ENCODE measurements at places on chromosomes 2 and 18.

DNA sequence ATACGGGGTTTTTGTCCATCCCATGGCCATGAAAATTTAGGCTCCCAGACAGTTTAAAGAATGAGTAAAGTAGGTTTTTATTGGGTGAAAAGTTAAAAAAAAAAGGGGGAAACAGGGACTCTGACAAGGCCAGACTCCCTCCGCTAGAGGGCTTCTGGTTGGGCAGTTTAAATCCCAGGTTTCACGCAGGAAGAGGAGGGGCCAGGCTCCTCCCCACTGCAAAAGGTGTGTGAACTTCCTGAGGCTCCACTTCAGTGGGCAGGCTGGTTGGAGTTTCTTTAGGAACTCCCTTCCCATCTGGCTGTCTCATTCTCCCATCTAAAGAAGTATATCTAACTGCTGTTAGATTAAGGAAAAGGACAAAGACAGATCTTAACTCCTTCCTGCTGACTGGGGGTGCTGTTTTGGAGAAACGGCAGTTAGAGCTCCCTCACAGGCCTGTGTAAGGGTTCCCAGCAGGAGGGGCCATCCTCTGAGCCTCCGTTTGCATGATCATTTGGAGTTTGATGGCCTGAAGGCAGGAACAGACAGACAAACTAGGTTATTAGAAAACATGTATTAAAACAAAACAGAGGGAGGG, 1160.7 kb downstream of the CNTNAP5 start:
- no peak for DNase-seq

DNA sequence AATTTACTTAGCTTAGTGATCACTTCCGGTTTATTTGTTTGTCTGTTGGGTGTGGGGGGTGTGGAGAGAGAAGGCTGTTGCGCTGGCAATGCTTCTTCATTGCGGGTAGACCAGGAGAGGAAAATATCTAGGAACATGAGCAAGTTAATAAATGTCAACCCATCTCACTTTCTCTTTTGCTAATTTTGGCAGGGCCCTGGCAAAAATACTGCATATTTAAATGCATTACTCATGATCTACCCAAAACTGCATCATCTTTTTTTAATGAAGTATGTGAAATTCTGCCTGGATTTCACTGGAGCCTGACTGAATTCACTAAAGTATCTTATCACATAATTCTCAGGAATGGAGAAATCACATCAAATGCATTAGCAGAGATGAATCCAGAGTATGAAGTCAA, 1131.0 kb upstream of the NXPH2 start:
- DNase-seq: no peak

- DNase-seq: peak; percentile 32
These were observed 110.8 kb upstream of the OTOS start for GRCh38 chr2:240250985-240251847.

DNA sequence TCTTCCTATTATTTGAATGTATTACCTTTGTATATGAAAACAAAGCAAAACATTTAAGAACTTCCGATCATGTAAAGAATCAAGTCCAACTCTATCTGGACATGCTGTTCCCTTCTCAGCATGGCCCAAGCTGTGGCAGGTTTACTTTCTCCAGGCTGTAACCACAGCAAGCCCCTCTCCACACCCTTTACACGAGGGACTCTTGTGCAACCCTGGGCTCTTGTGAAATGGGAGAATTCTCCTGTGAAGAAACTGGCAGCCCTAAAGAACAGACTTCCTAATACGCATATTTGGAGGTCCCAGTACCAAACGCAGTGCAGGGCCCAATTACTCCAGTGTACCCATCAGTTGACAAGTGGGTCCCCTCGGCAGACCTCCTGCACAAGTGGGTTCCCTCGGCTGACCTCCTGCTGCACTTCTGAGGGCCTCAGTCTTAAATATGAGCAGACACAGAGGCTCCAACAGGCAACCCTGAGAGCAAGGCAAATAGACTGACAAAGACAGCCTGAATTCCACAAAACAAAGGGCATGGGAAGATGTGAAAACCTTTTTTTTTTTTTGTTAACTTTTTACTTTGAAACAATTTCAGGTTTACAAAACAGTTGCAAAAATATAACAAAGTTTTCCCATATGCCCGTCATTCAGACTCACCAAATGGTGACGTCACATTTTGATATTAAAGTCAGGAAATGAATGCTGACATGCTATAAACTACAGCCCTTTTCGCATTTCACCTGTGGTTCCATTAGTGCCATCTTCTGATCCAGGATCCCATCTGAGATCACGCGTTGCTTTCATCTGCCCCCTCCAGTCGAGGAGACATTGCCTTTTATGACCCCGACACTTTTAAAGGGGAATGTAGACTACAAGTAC, 78.2 kb downstream of the FBXO15 start:
- DNase-seq: no peak

GRCh38 chr2:138522556-138522955, 21.0 kb downstream of the SPOPL start:
- no peak for DNase-seq

DNA sequence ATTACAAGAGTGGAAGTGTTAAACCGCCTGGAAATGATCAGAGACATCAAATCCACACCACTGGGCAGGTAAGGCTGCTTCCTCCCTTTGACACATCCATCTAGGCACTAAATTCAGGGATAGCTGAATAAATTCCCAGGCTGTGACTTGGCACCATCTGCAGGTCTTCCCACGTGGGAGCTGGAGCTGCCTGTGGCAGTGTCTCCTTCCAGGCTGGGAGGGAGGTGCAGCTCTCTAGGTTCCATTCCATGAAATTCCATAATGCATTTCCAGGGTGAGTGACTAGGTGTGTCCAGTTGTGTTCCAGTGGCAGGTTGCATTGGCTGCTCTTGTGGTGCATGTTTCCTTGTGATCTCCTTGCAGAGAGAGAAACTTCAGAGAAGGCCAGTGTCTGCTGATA, 188.9 kb upstream of the CXCR4 start:
- DNase-seq: no peak

GRCh38 chr2:159217676-159218075, 68.8 kb downstream of the WDSUB1 start:
- DNase-seq: no peak

DNA sequence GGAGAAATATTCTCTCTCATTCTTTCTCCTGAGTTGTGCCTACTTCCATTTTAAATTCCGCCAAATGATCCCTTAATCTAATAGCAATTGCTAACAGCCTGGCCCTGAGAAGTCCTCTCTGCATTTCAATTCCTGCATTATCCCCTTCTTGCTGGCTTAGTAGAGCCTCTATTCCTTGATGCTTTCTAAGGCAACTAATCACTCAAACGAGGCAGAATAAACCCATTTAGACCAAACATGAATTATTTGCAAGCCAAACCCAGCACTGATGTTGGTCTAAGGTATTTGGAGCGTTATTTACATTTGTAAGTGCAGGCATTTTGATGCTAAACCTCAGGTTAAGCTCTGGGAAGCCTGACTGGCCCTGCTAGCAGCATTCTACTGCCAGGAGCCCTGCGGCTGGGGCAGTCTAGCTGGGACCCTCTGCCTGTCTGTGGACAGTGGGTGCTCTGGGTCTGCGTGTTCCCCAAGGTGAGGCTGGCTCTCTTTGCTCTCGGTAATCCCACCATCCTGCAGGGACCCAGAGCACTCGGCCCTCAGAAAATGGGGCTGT, 173.1 kb upstream of the HS6ST1 start:
- DNase-seq: no peak

DNA sequence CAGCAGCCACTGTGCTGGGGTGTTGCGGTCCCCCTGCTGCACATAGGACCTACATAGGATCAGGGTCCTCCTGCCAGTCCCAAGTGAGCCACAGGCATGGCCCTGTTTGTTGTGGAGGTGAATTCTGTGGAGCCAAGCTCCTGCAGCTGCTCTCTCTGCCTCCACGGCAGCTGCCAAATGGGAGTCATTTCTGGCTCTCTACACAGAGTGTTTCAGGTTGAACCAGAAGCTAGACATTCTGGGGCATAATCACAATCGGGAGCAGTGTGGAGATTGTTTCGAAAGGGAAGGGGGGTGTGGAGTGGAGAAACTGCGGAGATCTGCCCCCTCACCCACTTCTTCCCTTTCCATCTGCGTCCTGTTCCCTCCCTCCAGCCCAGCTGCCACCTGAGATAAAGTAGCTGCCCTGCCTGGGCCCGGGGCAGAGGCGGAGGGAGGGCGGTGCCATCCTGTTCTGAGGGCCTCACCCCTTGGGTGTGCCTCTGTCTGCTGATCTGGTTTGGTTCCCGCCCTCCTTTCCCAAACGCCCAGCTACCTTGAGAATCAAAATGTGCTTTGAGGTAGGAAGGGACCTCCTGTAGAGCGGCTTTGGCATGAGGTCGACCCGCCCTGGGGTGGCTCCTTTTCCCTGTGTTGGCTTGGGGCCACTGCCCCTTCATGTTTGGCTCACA, 139.4 kb downstream of the WDSUB1 start:
- DNase-seq: no peak

DNA sequence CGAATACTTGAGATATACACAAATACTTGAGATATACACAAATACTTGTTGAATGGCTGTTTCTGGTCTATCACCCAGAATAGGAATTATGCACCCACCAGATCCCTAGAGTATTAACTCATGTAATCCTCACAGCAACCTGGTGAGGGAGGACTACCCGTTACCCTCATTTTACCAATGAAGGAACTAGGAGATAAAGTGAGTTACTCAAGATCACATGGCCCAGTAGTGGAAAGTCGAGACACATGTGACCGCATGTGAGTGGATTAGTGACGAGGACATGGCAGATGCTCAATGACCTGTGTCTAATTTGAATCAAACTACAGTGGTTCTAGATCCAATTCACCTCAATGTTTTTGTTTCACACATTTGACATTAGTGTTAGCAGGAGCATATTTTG, 2.4 kb downstream of the MOGAT1 start:
- DNase-seq: no peak

DNA sequence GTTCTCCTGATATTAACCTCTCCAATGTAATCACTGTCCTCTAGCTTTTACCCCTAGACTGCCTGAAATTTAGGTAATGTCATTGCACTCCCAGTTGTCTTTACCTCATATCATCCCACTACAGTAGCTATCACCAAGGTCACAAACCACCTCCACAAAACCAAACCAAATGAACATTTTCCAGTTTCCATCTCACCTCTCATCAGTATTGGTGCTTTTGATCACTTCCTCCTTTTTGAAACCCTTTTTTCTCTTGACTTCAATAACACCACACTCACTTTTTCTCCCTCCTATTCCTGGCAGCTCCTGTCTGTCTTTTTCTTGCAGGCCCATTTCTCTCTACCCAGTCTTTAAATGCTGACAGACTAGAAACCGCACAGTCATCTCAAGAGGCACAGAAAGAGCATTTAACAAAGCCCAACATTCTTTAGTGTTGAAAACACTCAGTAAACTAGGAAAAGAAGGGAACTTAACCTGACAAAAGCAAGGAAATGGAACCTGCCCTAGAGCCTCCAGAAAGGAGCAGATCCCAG, 95.9 kb upstream of the SIX2 start:
- DNase-seq: no peak

- no peak for DNase-seq
These were observed 776.6 kb downstream of the LRRTM4 start for GRCh38 chr2:76745605-76746004.

DNA sequence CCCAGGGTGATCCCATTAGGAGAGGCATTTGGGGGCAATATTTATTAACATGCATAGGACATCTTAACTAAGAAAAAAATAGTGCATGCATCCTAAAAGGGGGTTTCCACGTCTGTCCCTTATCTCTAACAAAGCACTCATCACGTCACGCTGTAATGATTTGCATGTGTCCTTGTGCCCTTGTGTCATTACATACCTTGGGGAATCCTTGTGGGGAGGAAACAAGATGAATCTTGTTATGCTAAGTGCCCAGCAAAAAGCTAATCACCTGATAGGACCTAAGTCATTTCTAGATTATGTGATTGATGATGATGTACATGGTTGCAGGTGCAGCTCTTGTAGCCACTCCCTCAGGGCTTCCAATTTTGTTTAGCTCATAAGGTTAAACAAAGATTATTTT, 250.9 kb downstream of the FBXO15 start:
- no peak for DNase-seq

GRCh38 chr2:171146633-171147032, 14.1 kb downstream of the TLK1 start:
- DNase-seq: no peak

DNA sequence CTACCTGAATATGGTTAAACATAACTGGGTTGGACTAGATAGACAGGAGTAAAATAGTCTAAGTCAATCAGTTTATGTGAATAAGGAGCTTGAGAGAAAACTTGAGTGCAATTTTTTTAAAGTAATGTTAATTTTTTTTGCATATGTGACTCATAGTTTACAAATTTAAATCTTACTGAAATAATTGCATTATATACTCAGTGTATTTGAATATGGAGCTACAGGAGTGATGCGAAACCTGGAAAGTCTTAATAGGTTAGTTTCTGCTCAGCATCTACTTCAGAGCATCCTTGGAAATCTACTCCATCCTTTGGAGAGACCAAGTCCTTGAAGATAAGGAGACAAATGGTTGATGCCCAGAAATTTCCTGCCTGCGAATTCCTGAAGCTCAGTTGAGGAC, 318.8 kb upstream of the NXPH2 start:
- DNase-seq: no peak

DNA sequence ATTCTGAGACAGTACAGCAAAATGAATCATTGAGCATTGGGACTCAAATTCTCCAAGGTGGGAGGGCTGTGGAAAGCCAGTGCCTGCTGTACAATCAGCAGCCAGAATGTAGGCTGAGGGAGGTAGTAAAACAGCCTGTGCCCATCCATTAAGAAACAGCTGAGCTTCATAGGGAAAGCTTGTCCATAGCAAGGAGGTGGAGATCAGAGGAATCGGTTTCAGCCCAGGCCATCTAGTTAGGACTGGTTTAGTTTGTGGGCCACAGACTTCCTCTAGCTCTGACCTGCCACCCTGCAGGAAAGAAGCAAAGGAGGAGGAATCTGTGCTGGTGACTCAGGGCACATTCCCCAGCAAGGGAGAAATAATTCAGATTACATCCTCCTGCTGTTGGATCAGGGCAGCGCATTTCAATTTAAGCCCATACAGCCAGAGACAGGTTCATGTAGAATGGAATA, 333.4 kb downstream of the SETBP1 start:
- no peak for DNase-seq

GRCh38 chr2:121386707-121387106, 101.7 kb upstream of the TFCP2L1 start:
- no peak for DNase-seq

GRCh38 chr2:208366215-208367127, 40.1 kb upstream of the PTH2R start:
- DNase-seq: no peak

GRCh38 chr2:18304849-18305248, 255.6 kb downstream of the RDH14 start:
- no peak for DNase-seq

GRCh38 chr2:238274152-238274865, 14.1 kb downstream of the PER2 start:
- DNase-seq: no peak

DNA sequence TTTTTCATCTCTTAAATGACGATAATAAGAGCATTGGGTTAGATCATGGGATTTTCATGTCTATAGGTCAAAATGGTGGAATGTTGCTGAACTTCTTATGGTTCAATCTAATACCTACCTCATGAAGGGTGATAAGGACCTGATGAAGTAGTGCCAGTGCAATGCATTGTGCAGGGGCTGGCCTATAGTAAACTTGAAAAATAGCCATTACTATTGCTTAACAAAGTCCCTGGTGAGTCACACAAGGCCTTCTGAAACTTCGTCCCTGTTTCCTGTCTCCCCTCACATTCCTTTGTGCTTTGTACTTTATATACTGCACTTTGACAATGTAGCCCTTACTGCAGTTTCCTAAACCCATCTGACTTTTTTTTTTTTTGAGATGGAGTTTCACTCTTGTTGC, 515.9 kb downstream of the SLC4A3 start:
- DNase-seq: no peak

GRCh38 chr2:234661175-234661574, 164.3 kb upstream of the ARL4C start:
- no peak for DNase-seq

- no peak for DNase-seq
These were observed 1430.4 kb upstream of the LRRTM1 start for GRCh38 chr2:81734981-81735380.

Measured in T1000 (cell line).